ENCODE measurements at places on chromosomes 7 and 10.

DNA sequence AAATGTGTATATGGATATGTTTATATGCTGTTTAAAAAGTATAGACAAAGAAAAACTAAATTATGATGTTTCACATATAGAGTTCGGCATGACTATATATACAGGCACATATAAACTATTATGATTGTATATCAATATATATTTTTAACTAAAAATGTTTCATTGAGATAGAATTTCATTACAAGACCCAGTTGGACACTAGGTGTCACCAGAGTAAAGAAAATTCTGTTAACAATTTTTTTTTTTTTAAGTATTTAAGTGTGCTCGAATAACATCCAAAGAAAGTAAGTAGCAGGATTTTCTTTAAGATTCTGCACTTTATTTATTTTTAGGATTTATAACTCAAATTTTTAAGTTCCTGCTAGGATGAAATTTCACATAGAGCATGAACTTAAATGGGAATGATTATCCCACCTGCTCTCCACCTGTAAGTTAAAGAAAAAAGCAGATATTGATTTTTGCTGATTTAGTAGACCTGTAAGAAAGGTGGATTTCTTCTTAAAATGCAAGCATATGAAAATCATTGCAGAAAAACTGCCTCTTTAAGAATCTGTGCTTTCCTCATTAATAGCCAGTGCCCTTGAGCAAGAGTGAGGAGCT, 961.5 kb downstream of the PCDH15 start:
- no peak for DNase-seq

GRCh38 chr10:29512425-29512974, 122.3 kb downstream of the SVIL start:
- DNase-seq: no peak

GRCh38 chr7:37666026-37666799, 17.4 kb upstream of the GPR141 start:
- no peak for DNase-seq

GRCh38 chr7:50505553-50506210, 55.5 kb upstream of the FIGNL1 start:
- DNase-seq: no peak

GRCh38 chr7:85065306-85065705, 121.5 kb downstream of the SEMA3D start:
- no peak for DNase-seq

- no peak for DNase-seq
These were observed 27.6 kb downstream of the NPS start for GRCh38 chr10:127576740-127577161.

DNA sequence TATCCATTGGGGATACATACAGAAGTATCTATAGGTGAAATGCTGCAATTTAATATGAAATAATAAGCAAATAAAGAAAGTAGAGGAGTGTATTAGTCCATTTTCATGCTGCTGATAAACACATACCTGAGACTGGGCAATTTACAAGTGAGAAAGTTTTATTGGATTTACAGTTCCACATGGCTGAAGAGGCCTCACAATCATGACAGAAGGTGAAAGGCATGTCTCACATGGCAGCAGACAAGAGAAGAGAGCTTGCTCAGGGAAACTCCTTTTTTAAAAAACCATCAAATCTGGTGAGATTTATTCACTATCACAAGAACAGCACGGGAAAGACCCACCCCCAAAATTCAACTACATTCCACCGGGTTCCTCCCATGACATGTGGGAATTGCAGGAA, 82.8 kb upstream of the TRIM24 start:
- no peak for DNase-seq

DNA sequence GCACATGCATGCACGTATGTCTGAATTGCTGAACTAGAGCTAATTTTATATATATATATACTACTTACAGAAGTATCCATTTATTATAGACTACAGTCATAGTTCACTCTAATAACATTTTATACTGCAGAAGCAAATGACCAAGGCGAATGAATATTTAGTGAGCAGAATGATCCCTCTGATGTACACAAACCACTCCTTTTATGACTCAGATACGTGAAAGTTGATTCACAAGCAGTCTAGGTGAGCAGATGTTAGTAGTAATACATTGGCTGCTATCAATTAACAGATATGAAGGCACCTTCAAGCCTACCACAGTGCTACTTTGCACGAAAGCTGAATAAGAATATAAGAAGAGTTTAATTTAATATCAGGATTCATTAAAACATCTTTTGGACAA, 10.4 kb downstream of the GPAM start:
- DNase-seq: no peak

DNA sequence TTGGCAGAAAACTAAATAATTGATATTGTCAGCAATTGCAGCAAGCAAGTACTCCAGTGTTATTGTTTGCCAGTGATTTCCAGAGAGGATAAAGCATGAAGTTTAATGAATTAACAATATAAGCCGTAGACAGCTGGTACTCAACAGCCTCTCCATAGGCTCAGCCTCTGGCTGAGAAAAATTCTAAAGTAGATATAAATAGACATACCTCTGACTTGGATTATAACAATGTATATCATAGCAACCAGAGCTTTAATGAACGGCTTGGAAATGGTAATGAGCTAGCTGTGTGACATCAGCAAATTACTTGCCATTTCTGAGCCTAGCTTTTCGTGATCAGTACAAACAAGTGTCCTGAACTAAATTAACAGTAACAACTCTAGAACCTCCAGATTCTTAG, 1055.4 kb upstream of the AUTS2 start:
- DNase-seq: no peak

DNA sequence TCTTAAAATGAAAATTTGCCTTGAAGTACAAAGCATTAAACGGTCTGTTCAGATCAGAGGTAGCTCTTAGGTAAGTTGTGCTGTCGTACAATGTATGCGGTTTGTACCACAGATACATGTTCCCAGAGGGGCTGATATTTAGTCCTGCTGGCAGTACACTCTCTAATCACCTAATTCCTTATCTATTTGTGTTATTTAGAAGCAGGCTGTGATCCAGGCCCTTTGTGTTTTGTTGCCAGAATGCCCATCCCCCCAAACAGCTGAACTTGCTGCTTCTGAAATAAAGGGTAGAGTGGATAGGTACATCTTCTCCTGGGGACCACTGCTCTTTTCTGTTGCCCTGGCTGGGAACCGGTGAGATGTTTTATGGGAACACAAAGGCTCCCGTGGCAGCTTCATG, 84.5 kb downstream of the SND1 start:
- DNase-seq: no peak

DNA sequence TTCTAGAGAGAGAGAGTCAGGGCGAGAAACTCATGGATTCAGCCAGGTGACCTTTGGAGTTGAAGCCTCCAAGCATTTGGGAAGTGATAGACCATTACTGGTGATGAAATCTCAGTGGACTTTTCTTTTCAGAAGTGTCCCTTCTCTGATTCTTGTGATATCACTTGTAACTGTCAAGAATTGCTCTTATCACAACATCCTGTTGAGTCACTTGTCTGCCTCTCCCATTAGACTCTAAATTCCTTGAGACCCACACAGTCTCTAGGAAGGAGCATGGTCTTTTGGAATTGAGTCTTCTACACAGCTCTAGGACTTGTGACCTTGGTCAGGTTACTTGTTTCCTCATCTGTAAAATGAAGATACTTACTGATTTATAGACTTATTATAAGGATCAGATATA, 81.0 kb downstream of the CFAP58 start:
- DNase-seq: no peak

DNA sequence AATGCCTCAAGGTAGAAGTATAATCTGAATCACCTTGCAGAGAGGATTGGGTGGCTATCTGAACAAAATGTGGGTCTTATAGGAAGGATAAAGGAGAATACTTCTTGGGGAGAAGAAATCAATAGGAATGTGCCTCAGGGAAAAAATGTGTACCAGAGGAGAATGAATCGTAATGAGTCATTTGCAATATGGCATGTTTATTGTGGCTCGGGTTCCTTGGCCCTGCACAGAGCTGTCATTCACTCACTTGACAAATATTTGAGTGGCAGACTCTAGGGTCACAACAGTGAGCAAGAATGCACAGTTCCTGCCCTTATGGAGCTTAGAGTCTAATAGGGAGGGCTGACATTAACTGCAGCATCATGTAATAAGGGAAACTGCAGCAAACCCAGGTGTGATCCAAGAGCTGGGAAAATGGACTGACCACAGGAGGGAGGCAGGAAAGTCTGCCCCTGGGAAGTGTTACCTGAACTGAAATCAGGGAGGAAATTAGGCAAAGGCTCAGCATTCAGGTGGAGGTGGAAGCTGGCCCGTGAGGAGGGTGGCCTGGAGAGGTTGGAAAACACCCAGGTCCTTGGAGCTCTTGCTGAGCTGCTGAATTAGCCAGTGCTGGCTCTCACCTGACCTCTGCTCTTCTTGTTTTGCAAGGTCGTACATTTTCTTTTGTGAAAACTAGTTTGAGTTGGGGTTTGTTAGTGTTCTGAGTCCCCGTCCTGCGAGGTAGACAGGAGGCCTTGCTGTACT, 203.9 kb downstream of the FRMD4A start:
- no peak for DNase-seq

DNA sequence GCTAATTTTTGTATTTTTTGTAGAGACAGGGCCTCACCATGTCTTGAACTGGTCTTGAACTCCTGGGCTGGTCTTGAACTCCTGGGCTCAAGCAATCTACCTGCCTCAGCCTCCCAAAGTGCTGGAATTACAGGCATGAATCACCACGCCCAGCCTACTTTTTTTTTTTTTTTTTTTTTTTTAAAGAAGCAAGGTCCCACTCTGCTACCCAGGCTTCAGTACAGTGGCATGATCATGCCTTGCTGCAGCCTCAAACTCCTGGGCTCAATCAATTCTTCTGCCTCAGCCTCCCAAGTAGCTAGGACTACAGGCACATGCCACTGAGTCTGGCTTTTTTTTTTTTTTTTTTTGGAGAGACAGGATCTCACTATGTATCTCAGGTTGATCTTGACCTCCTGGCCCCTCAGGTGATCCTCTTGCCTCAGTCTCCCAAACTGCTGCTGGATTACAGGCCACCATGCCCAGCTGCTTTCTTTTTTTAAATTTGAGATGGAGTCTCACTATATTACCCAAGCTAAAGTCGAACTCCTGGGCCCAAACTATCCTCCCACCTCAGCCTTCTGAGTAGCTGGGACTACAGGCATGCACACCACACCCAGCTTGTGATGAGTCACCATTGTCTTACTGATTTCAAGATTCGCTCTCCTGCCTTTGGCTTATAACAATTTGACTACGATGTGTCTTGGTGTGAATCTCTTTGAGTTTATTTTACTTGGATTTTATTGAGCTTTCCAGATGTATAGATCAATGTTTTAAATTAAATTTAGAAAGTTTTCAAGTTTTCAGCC, 9.0 kb downstream of the RPEL1 start:
- no peak for DNase-seq

GRCh38 chr10:49135575-49136313, 1.9 kb upstream of the FAM170B start:
- no peak for DNase-seq

Data from CD4-positive, alpha-beta T cell treated with Interleukin-12 subunit alpha and Interleukin-12 subunit beta, for 1 hour (primary cell).